ENCODE measurements at places on chromosomes 16 and 17.

DNA sequence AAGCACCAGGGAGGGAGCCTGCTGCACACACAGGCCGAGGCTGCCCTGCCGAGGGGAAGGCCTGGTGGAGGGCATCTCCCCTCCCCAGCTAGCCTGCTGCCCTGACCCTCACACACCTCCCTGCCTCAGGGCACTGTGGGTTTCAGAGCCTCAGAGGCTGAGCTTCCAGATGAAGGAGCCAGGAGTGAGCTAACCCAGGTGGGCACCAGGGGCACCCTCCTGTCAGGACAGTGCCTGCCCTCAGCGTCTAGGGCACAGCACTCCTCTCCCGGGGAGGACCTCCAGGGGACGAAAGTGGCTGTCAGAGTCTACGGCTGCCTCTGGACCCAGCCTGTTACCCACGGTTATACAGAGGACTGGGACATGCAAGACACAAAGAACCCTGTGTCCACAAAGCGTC lies 22.8 kb upstream of the DLX4 start:
- H3K27me3 ChIP-seq, result peaks cover 43% of the 10 kb centered on the region
- H3K4me1 ChIP-seq, result no peaks in the 10 kb centered on the region
- DNase-seq, result no peak
- no peaks in the 10 kb centered on the region for H3K36me3 ChIP-seq
- no peak overlapping the region for H3K4me3 ChIP-seq
- H3K27ac ChIP-seq, result no peak overlapping the region

- H3K36me3 ChIP-seq, result no peaks in the 10 kb centered on the region
- no peak overlapping the region for H3K4me3 ChIP-seq
- no peak overlapping the region for H3K27ac ChIP-seq
- no peak for DNase-seq
- H3K4me1 ChIP-seq, result peaks cover 16% of the 10 kb centered on the region
- H3K27me3 ChIP-seq, result no peaks in the 10 kb centered on the region
Measured at GRCh38 chr16:69408475-69408874, 15.9 kb upstream of the CYB5B start.

- no peak overlapping the region for H3K4me3 ChIP-seq
- H3K27me3 ChIP-seq, result no peaks in the 10 kb centered on the region
- H3K36me3 ChIP-seq, result no peaks in the 10 kb centered on the region
- no peak for DNase-seq
- H3K4me1 ChIP-seq, result no peaks in the 10 kb centered on the region
Measured at GRCh38 chr16:60729051-60729450, 1307.2 kb downstream of the CDH8 start.

DNA sequence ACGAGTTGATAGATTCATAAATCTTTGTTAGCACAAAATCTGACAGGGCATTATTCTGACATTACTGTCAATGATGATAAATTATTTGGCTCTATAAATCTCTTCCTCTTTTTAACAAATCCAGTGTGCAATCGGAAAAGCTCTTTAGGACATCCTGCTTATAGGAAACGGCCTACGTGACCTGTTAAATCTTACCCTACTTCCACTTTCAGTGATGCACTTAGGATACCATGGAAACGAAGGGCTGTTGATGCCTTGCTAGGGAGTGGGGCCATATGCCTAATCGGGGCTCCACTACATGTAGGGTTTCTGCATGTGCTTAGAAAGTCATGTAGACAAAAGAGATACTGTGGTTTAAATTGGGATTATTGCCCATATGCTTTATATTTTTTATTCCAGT lies 27.2 kb downstream of the ZNF594 start:
- no peak for DNase-seq
- H3K4me3 ChIP-seq, result no peak overlapping the region
- H3K27ac ChIP-seq, result no peak overlapping the region

DNA sequence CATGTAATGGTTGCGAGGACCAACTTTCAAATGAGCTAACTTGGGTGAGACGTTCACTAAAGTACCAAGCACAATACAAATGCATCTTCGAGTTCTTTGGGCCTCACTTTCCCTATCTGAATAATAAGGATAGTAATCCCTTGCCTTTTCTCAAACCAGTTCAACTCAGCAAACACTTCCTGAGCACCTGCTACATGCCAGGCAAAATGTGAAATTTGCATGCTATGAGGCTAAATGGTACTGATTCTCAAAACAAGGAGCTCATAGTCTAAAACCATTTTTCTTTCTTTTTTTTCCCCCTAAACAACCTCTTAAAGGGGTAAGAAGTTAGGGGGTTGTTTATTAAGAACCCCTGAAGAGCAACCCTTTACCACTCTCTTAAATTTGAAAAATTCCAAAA lies 101.4 kb upstream of the HLF start:
- H3K27me3 ChIP-seq, result no peaks in the 10 kb centered on the region
- no peak for DNase-seq
- no peaks in the 10 kb centered on the region for H3K4me1 ChIP-seq
- H3K4me3 ChIP-seq, result no peak overlapping the region
- peaks cover 4% of the 10 kb centered on the region for H3K36me3 ChIP-seq

- no peak overlapping the region for H3K4me3 ChIP-seq
- no peak overlapping the region for H3K27ac ChIP-seq
- H3K27me3 ChIP-seq, result no peaks in the 10 kb centered on the region
- DNase-seq, result no peak
Measured at GRCh38 chr16:28304214-28304613, 11.9 kb downstream of the SBK1 start.

DNA sequence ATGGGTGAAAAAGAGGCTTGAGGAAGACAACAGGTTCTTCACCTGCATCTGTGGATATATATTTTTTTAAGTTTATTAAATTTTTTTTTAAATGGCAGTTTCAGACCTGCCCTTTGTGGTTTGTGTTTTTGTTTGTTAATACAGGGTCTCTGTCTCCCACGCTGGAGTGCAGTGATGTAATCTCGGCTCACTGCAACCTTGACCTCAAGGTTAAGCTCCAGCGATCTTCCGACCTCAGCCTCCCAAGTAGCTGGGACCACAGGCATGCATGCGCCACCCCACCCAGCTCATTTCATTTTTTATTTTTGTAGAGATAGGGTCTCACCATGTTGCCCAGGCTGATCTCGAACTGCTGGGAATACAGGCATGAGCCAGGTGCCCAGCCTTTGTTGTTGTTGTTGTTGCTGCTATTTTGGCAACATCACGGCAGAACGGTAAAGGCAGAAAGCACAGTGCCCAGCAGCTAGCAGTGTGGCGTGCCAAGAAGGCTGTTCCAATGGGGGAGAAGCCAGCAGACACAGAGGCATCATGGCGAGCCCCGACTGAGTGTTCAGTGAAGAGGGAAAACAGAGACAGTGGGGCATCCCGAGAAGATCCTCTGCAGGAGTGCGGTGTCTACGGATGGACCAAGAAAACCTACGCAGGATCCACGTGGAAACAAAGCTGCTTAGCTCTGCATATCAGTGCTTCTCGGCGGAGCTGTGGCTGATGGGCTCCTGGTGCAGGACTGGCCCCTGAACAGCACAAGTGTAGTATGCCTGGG lies 19.6 kb downstream of the TMC6 start:
- DNase-seq, result no peak
- H3K27me3 ChIP-seq, result no peaks in the 10 kb centered on the region
- no peak overlapping the region for H3K27ac ChIP-seq

GRCh38 chr16:10839279-10839666 lies 20.7 kb upstream of the TVP23A start:
- no peak overlapping the region for H3K27ac ChIP-seq
- H3K36me3 ChIP-seq, result no peaks in the 10 kb centered on the region
- H3K27me3 ChIP-seq, result peaks cover 30% of the 10 kb centered on the region
- H3K4me3 ChIP-seq, result no peak overlapping the region

DNA sequence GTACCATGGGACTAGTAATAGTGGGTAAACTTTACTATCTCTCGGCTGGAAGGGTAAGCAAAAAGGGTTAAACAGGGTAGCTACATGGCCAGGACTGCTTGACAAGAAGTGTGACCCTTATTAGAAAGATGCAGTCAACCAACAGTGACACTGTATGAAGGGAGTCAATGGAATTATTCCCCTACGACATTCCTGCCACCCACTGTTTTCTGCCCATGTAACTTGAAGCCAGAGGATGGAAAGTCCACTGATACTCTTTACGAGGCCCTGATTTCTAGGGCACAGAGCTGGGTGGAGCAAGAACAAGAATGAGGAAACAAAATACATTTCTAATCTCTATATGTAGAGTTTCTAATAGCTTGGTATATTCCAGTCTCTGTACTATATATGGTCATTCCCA lies 1102.5 kb downstream of the CDH11 start:
- no peaks in the 10 kb centered on the region for H3K36me3 ChIP-seq
- no peaks in the 10 kb centered on the region for H3K27me3 ChIP-seq
- no peaks in the 10 kb centered on the region for H3K4me1 ChIP-seq

DNA sequence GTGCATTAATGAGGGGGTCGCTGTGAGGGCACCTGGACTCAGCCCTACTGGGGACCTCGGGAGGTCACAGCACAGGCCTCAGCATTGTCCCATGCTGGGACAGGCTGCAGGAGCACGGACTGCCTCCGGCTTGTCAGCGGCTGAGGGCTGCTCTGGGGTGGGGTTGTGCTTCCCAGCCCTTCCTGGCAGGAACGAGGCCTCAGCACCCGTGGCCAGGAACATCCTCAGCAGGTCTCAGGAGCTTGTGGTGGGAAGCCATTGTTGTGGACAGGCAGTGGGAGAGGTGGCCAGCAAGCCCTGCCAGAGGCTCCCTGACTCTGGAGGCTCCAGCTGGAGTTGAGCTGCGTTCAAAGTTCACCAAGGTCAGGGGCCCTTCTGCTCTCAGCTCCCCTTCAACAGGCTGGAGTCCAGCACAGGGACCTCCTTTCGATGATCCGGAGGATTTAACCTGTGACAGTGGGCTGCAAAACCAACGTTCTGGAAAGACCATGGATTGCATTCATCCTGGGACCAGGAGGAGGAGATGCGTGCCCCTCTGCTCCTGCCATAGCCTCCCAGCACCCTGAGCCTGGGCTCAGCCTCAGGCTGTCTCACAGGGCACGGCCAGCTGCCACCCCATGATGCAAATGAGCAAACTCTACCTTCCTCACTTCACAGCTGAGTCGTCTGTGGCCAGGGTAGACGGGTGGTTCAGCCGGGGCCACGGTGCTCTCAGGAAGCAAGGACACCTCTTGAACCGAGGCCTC lies 32.6 kb downstream of the FOXL1 start:
- no peaks in the 10 kb centered on the region for H3K36me3 ChIP-seq
- DNase-seq, result no peak
- no peak overlapping the region for H3K27ac ChIP-seq
- no peak overlapping the region for H3K4me3 ChIP-seq
- no peaks in the 10 kb centered on the region for H3K4me1 ChIP-seq

DNA sequence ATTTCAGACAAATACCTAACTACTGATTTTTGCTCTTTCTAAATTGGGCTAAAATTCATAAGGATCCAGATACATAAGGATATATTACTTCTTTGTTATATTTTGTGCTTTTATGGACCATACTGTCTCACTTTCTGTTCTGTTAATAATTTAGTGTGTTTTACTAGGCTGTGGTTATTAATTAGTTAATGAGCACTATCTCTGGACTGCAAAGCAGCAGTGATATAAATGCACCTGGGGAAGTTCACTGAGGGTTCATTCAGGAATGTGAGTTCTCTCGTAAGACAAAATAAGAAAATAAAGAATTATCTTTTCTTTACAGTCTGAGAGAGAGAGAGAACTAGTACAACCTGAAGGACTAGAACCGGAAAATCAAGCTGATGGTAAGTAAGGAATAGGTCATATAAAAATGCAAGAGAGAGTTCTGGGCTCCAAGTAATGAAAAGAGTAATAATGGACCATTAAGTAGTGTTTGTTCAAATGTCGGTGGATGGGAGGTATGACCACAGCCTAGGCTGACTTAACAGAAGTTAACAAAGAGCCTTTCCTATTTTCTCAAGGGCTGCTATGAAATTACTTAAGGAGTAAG lies 55.6 kb downstream of the IKZF3 start:
- no peak for DNase-seq
- H3K27me3 ChIP-seq, result no peaks in the 10 kb centered on the region
- H3K4me3 ChIP-seq, result no peak overlapping the region
- H3K4me1 ChIP-seq, result peaks cover 58% of the 10 kb centered on the region
- H3K27ac ChIP-seq, result no peak overlapping the region

DNA sequence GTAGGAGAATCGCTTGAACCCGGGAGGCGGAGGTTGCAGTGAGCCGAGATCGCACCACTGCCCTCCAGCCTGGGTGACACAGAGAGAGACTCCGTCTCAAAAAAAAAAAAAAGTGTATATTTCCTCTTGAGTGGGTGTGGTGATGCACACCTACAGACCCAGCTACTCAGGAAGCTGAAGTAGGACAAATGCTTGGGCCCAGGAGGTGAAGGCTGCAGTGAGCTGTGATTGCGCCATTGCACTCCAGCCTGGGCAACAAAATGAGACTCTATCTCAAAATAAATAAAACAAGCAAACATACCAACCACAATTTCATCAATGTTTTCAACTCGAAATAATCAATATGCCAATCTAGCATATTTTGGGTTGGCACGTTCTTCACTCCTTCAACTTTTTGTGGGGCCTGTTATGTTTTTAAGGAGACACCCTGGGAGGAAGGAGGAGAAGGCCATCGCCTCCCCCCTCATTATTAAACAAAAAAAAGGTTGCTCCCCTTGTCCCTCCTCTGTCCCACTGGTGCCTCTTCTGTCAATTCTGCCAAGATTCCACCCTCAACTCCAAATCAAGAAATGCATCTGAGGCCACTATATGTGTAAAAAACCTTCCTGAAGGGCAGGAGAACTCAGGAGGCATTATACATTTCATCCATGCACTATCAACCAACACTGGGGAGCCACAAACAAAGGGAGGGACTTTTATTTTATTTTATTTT lies 52.4 kb upstream of the ATF7IP2 start:
- H3K4me1 ChIP-seq, result peaks cover 31% of the 10 kb centered on the region
- no peak for DNase-seq
- no peak overlapping the region for H3K4me3 ChIP-seq
- peaks cover 11% of the 10 kb centered on the region for H3K36me3 ChIP-seq

DNA sequence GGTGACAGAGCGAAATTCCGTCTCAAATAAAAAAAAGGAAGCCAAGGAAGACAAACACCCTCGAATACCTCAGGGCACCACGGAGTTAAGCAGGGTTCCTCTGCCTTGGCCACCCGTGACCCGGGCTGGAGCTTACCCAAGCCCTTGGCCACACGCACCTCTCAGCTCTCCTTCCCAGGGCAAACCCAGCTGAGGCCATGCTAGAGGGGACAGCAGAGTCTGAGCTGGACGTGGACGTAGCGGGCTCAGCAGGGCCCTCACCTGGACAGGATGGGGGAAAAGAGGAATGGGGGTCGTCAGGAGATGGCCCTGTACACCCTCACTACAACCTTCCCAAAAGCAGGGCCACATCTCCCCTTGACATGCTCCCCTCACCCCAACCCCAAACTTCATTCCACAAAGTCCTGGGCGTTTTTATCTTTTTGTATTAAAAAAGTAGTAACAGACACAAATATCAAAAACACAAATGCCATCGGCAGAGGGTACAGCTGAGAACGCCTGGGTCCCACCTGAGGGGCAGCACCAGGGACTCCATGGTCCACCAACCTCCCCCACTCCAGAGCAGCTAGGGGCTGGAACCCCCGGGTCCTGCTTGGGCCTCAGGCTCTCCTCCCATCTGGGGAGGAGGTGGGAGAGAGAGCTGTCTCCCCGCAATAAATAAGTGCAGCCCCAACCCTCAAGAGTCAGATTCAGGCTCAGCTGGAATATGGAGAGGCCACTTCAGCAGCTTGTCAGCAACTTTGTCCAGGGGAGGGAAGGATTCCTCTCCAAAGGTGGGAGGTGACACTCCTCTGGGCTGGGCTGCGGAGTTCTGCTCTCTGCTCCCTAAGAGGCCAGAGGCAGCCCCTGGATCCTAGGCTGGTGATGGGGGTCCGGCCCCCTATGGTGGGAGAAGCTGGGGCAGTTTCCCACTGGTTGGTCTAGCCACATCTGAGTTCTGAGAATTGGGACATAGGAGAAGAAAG lies 11.9 kb downstream of the PER1 start:
- H3K27ac ChIP-seq, result no peak overlapping the region
- no peak overlapping the region for H3K4me3 ChIP-seq
- H3K36me3 ChIP-seq, result peaks cover 5% of the 10 kb centered on the region

GRCh38 chr17:51921500-51921899 lies 237.0 kb downstream of the CA10 start:
- no peaks in the 10 kb centered on the region for H3K36me3 ChIP-seq
- no peak for DNase-seq
- H3K27ac ChIP-seq, result no peak overlapping the region
- H3K4me1 ChIP-seq, result no peaks in the 10 kb centered on the region
- no peak overlapping the region for H3K4me3 ChIP-seq
